ENCODE measurements at places on chromosomes 3 and 15. TPM values are rescaled to one million over a fixed set of nuclear protein-coding genes. Genes with fewer than 3 reads are reported as not detected.

GRCh38 chr3:24905266-24905665, 410.6 kb upstream of the THRB start:
- no peak for DNase-seq

DNA sequence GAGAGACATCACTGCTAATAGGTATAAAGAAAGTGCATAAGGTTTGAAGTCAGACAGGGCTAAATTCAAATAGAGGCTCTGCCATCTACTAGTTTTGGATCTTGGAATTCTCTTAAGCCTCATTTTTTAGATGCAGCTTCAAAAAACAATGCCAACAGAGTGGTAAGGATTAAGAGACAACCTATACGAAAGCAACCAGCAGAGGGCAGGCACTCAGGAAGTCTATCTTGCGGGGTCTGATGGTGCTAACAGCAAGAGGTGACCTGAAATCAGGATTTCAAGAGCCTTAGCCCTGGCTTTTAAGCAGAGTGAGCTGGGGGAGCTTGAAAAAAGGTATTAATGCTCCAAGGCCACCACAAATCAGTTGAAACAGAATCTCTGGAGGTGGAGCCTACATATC, 40.7 kb downstream of the LDHAL6B start:
- peak; percentile 67 for DNase-seq

- no peak for DNase-seq
Observed at GRCh38 chr3:30227571-30228301, 378.7 kb upstream of the TGFBR2 start.

GRCh38 chr3:184525337-184526087, 36.1 kb upstream of the EPHB3 start:
- DNase-seq: peak; percentile 74

GRCh38 chr15:39640665-39641064, 59.8 kb downstream of the THBS1 start:
- DNase-seq: no peak

DNA sequence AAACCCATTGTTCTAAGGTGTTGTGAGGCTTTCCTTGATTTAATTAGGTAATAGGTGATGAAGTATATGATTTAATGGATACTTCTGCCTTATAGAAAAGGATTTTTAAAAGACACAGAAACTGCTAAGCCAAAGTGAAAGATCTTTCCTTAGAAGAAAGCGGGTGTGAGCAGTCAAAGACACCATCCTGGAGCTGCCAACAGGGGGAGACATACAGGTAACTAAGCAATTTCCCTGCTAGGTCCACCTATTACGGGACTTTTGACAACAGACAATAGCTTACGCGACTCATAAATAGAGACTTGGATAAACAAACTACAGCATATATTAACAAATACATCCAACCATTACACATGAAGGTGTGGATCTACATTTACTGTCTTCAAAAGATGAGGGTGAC, 669.5 kb downstream of the SQOR start:
- DNase-seq: peak; percentile 67

GRCh38 chr3:134713671-134714070, 62.8 kb upstream of the KY start:
- no peak for DNase-seq

- DNase-seq: no peak
Observed at GRCh38 chr3:121918779-121919483, 24.7 kb downstream of the SLC15A2 start.

DNA sequence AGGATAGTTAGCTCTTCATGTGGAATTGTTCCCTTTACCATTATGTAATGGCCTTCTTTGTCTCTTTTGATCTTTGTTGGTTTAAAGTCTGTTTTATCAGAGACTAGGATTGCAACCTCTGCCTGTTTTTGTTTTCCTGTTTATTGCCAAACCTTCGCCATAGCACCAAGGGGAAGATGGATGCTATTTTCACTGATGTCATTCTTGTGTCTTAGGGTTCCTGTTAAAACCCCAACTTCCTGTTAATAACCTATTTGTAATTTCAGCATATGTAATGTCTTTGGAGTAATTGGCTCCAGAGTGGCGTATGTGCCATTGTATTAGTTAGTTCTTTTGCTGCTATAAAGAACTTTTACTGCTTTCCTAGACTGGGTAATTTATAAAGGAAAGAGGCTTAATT, 10.8 kb downstream of the SAMMSON start:
- no peak for DNase-seq

DNA sequence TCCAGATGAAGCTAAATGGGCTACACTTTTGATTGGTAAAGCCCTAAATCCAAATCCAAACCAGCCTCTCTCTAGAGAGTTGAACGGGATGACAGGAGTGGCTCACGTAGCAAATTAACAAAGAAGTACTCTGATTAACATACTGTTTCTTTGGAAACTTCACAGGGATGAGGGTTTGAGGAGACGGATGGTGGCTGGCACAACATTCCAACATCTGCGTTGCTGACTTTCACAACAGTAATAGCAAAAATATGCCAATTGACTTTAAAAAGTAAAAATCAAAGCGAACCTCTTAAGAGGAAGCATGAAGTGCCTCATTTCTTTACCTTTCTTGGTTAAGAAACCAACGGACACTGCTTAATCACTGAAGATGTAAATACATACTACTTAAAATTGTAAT, 181.4 kb downstream of the TBL1XR1 start:
- DNase-seq: no peak

GRCh38 chr3:31680072-31680870, 147.5 kb downstream of the STT3B start:
- no peak for DNase-seq

GRCh38 chr3:45932112-45932511, 11.2 kb upstream of the CXCR6 start:
- no peak for DNase-seq

The UBAP1L gene
- total RNA-seq: 2.0 TPM

The ACTRT3 gene
- 2.7 TPM for total RNA-seq

The SGO1 gene
- 31.5 TPM for total RNA-seq

The MST1R gene
- 6.2 TPM for total RNA-seq

The BTLA gene
- 0.37 TPM for total RNA-seq

The C3orf22 gene
- total RNA-seq: not detected

The DNAH12 gene
- not detected for total RNA-seq

Data from WTC11 (cell line).